ENCODE measurements at places on chromosomes 5 and 9.

GRCh38 chr9:9478741-9479140, 1134.1 kb downstream of the PTPRD start:
- DNase-seq: no peak

- DNase-seq: no peak
Measured at GRCh38 chr5:40404613-40405012, 275.1 kb upstream of the PTGER4 start.

DNA sequence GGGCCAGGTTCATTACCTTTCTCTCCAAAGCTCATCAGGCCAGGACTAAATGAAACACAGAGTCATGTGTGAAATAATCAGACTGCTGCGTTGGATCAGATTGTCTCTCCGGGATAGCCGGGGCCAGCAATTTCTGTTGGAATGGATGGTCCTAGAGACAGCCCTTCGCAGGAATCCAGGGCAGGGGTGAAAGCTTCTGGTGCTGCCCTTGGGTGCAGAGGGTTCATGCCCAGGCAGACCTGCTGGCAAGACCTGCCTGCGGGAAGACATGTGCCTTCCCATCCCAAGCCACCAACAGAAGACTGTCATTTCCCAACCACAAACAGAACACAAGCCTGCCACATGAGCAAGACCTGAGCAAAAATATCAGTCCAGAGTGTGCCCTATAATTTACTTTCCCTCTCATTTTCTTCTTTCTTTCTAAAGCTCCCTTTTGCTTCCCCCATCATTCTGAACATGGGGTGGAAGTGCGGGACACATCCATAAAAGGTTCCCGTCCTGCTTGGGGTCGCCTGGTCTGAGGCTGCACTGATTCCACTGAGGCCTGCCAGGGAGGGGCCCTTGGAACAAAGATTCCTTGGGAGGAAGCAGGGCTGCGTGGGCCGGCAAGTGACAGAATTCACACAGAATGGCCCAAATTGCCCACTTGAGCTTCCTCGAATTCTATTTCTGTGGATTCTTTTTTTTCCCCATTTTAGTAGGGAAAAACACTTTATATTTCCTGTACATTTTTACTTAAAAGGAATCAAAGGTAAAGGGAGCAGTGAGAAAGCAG, 57.3 kb downstream of the UBE2QL1 start:
- no peak for DNase-seq

DNA sequence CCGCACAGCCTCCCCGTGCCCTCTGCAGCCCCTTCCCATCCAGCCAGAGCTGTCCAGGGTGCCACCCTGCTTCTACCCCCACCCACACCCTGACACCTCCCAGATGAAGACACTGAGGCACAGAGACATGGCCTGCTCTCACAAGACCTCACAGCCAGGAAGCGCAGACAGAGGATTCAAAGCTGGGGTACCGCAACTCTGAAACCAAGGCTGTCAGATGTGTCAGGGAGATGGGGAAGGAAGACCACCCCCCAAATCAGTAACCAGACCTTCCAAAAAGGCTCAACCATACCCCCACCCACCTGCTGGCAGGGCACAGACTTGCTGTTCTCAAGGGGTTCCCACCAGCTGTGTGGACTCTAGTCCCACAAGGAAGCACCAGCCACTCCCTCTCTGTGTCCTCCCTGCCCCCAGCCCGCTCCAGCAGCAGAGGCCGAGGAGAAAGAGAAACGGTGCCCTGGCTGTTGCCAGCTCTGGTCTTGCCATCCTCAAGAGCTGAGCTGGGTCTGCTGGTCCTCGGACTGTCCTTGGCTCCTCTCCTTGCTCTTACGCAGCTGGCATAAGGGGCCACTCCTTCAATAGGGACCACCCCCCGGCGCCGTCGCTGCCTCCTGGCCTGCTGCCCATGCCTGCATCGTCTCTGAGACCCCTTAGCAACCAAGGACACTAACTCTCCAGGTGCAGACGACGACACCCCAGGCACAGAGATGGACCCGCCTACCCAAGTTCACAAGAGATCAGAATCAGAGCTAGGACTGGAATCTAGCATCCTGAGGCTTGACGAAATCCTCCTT, 699 bp downstream of the AKNA start:
- DNase-seq: no peak

DNA sequence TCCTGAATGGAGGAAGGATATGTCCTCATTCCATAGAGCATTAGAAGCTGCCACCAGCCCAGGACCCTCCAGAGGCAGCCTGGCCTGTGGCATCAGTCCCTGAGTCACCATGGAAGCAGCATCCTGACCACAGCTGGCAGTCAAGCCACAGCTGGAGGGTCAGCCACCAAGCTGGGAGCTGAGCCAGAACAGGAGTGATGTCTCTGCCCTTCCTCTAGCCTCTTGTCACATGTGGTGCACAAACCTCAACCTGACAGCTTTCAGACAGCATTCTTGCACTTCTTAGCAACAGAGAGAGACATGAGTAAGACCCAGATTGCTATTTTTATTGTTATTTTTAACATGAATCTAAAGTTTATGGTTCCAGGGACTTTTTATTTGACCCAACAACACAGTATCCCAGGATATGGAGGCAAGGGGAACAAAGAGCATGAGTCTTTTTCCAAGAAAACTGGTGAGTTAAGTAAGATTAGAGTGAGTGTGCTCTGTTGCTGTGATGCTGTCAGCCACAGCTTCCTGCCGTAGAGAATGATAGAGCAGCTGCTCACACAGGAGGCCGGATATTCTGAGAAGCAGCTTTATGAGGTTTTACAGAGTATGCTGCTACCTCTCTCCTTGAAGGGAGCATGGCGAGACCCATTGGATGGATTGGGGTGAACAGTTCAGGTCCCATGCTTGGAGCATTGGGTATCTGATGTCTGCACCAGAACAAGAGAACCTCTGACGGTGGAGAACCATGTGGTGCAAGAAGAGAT, 13.0 kb upstream of the CYFIP2 start:
- DNase-seq: peak; percentile 21

GRCh38 chr5:83044926-83045325, 32.3 kb downstream of the TMEM167A start:
- no peak for DNase-seq

DNA sequence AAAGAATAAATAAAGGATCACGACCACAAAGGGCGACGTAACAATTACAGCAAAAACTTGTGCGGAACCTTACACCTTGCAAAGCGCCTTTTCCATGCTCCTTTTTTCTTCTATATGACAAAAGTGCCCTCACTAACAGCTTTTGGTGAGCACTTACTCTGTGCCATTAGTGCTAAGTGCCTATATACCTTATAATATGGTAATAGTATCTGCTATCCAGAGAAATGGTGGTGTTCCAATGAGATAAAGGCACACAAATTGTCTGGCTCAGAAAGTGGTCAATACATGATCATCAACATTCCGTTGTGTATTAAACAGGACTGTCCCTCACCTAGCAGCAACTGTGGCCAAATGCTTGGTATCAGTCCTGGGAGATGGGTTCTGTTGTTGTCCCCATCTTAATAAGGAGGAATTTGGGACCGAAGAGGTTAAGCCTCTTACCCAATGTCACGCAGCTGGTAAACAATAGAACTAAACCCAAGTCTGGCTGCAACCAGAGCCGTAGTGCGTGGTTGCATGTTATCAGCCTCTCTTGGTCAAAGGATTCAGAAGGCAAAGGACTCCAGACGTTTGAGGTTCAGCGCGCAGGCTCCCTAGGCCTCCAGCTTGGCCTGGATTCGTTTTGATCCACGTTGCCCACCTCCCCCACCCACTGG, 564 bp upstream of the TOR2A start:
- no peak for DNase-seq

DNA sequence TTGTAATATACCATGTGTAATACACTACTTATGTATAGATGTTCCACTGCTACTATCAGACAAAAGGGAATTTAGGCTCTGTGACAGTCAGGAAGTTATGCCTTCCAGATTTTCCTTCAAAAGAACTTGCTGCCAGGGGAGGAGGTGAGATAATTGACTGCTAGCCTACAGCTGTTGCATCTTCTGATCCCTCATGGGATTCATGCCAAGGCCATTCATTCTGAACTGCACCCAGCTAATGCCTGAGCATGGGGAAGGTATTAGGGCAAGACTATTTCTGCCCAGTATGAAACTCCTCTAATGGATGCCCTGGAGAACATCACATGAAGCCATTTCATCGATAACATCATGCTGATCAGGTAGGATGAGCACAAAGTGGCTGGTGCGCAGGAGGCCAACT, 746.5 kb upstream of the ZNF608 start:
- no peak for DNase-seq

- DNase-seq: peak; percentile 79
Measured at GRCh38 chr9:77384406-77384805, 207.1 kb downstream of the VPS13A start.

DNA sequence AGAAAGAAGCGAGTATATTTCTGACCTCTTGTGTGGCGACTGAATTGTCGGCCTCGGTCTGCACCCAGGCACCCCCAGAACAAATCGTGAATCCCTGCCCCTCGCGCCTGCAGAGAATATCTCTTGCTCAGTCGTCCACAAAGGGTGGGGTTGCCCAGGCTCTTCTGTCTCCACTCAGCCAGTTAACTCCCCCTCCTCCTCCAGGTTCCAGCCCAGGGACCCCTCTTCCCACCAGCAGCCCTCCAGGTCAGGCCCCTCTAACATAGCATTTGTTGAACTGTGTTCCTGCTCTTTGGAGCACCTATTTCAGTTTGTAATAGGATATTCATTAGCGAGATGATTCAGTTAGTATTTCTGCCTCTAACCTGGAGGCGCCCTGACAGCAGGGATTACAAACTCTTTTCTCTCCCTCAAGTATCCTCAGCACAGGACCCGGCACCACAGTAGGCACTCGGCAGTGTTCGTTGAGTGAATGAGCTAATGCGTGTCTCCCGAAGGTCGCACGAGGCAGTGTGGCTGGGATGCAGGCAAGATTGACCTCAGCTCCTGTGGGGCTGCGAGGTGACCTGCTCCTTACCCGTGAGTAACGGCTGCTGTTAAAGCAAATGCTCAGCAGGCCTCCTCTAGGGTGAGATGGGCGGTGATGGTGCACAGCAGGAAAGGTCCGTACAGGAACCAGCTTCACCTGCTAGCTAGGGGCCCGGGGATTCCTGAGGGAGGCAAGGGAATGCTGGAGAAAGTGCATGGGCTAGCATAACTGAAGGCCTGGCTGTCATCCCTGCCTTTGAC, 25.8 kb downstream of the ZBTB34 start:
- no peak for DNase-seq

DNA sequence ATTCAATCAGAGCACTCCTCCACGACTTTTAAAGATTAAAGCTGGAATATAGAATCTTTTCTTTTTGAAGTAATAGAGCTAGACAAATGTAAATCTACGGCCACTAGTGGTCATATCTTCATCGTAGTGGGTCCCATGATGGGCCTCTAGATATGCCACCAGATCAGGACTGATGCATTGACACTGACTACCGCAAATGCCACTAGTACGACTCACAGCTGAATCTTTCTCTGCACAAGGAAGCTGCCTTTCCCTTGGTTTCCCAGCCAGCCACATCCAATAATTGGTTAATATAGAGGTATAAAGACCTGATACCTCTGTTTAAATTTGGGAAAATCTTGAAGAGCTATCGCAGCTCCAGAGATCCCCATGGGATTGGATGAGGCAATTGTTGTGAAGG, 37.8 kb upstream of the ADRB2 start:
- DNase-seq: no peak
